Stimulated activated CD4-positive, alpha-beta T cell treated with anti-CD3 and anti-CD28 coated beads, Interleukin-1b, Interleukin-23, amount 100 ng/mL, for 24 hours (primary cell): ENCODE measurements at places on chromosomes 5 and 9.

DNA sequence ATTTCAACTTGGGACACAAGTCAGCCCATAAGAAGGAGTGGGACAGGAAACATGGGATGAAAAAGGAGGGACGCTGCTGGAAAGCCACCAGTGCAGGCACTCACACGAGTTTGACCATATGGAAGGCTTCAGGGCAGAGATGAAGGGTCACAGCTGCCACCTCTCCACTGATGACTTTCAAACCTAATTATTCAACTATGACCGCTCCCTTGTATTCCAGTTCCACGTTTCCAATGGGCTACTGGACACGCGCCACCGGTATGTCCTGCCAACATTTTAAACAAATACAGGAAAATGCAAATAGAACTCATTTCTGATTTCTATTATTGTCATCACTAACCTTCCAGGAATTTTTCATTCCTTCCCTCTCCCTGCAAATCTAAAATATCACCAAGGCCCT is 134.7 kb downstream of the SLC1A3 start:
- no peak for DNase-seq

DNA sequence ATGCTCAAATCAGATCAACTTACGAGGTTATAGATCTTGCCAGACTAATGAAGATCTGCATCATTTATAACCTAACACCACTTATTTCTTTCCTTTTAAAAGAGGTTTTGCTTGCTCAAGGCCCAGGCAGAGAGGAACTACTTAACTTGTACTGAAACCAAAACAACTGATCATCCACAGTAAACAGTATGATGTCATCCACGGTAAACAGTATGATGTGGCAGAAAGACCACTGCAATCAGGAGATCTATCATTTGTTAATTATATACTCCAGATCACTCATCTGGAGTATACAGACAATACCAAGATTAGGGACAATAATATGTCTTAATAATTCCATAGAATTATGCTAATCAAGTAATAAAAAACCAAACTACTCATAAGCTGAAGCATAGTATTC is 116.8 kb downstream of the ADAMTS6 start:
- no peak for DNase-seq

GRCh38 chr9:114776683-114777399 is 29.0 kb downstream of the TNFSF15 start:
- DNase-seq, result no peak

DNA sequence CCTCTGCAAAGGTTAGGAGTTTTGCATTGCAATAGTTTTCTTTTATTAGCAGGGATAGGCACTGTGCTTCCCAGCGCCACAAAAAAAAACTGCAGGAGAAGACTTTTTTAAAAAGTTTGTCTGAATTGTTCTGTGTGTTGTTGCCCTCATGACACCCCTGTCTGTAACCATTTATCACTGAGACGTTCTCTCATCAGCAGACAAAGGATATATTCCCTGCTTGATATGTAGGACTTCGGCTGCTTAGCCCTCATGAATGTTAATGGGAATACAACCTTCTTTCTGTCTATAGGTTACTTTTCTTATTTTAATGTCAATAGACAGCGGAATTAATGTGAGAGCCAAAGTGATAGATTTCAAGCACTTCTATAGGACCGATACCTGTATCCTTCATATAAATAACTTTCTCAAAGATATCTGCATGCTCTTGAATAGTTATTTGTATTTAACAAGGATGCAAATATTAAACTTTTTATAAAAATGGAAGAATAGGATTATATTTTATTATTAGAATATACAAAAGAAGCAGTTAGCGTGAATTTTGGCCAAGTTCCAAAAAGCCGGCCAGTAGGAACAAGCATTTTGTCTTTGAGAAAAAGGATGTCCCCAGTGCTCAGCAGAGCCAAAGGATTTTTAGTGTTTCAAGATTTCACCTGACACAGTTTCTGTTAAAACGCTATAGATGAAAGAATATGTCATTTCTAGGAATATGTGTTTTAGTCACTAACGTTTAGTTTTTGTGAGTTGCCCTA is 1.5 kb upstream of the LYSMD3 start:
- no peak for DNase-seq

DNA sequence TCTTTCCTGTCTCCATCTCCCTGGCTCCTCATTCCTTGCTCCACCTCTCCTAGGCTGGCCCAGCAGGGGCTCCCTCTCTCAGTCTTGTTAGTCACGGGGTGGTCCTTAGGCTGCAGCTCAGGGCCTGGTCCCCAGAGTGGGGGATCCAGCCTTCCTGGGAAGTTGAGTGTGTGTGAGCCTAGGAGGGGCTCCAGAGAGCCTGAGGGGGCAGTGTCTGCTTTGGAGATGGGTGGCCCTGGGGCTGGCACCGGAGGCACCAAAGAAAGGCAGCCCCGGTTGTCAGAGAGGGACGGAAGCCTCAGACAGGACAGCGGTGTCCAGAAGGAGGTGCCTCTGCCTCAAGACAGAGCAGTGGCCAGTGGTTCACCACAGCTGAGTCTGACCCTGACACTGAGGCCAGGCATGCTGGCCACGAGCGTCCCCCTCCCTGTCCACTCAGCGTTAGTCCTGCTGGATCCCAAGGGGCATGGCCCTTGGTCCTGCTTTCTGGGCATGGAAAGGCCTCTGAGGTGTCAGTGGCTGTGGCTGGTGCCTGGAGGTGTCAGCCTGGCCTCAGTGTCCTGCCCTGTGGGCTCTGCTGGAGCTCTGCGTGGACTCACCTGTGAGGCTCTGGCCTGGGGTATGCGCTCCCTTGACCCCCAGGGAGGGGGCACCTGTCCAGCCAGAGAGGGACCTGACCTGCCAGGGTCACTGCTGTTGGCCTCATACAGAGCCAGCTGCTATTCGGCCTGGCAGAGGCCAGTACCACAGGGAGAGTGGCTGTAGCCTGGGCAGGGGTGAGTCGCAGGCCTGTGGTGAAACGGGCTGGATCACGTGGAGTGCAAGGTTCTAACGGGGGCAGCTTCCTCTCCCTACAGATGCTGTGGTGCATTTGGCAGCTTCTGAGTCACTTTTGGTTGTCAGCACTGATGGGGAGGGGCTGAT is 130.6 kb downstream of the CACNA1B start:
- DNase-seq, result no peak

GRCh38 chr5:178431782-178432165 is 158.4 kb downstream of the COL23A1 start:
- no peak for DNase-seq

- no peak for DNase-seq
Observed at GRCh38 chr9:95481000-95481399, 35.8 kb downstream of the PTCH1 start.

GRCh38 chr9:87323928-87324327 is 173.7 kb upstream of the DAPK1 start:
- DNase-seq, result no peak

GRCh38 chr5:147466360-147466980 is 43.4 kb downstream of the DPYSL3 start:
- DNase-seq, result no peak

GRCh38 chr5:52481201-52481600 is 306.5 kb upstream of the ITGA1 start:
- DNase-seq, result no peak

DNA sequence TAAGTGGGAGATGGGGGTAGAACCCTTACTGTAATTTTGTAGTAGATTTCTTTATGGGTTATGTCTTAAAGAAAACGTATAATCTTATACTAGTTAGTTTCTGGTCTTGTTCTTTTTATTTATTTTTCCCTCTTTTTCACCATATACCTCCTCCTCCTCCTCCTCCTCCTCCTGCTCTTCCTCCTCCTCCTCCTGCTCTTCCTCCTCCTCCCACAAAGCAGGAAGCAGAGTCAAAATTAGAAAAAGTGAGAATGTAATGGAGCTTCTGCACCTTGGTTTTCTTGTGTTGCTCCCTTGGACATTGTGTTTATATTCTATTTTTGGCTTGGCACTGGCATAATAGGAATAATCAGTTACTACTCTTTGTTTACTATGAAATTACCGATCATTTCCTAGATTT is 4.5 kb downstream of the MACIR start:
- DNase-seq, result no peak

GRCh38 chr5:128673000-128673399 is 135.0 kb upstream of the FBN2 start:
- DNase-seq, result no peak

GRCh38 chr5:142568283-142568995 is 117.5 kb downstream of the FGF1 start:
- no peak for DNase-seq

- DNase-seq, result no peak
Observed at GRCh38 chr5:87002485-87002884, 265.2 kb upstream of the RASA1 start.

DNA sequence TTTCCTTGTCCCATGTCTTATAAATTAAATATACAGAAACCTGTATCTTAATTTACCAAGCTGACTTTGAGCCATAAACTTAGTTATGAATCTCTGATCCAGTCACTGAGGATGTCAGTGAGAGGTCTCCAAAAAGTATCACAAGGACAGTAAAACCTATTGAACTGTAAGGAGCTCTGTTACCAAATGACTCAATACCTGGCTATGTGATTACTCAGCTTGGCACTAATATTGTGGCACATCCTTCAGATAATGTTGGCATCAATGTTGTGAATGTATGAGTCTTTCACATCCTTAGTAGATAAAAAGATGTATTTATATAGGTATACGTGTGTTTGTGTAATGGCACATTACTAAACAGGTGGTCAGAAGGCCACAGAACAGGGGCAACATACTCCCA is 18.0 kb upstream of the CAPSL start:
- DNase-seq, result no peak

GRCh38 chr9:20294046-20294750 is 328.1 kb downstream of the MLLT3 start:
- DNase-seq, result no peak

DNA sequence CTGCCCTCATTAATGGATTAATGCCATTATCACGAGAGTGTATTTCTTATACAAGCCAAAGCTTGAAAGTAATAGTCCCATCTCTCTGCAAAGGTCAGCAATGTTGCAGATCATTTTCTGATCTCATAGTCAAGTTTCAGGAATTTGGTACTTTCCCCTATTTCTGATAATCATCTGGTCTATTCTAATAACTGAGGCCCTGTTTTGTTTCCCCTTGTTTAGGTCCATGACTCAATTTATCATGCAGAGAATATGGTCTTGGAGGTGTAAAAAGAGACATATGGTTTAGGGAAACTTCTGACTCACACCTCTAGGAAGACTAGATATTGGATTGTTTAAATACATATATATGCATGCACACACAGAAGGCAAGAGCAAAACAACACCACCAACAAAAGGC is 339.3 kb upstream of the NUDT12 start:
- no peak for DNase-seq

GRCh38 chr5:66621146-66621545 is 25.0 kb downstream of the MAST4 start:
- no peak for DNase-seq

GRCh38 chr9:5563886-5564285 is 53.6 kb downstream of the PDCD1LG2 start:
- DNase-seq, result no peak

DNA sequence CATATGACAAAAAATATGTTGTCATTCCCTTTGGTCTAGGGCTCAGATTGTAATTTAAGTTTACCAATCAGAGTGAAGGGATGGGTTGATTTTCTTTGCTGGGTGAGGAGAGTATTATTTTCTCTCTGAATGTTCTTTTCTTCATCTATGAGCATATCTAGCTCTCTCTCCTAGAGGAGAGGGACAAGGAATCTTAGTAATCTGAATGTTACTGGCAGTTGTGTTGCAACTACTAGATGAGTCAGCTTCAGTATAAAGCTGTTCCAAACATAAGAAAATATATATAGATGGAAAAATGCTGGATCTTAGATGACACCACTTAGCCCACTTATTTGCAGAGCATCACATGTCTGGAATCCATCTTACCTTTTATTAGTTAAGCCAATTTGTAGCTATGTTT is 259.3 kb downstream of the TUSC1 start:
- no peak for DNase-seq

GRCh38 chr5:77957931-77958521 is 181.9 kb upstream of the TBCA start:
- no peak for DNase-seq

DNA sequence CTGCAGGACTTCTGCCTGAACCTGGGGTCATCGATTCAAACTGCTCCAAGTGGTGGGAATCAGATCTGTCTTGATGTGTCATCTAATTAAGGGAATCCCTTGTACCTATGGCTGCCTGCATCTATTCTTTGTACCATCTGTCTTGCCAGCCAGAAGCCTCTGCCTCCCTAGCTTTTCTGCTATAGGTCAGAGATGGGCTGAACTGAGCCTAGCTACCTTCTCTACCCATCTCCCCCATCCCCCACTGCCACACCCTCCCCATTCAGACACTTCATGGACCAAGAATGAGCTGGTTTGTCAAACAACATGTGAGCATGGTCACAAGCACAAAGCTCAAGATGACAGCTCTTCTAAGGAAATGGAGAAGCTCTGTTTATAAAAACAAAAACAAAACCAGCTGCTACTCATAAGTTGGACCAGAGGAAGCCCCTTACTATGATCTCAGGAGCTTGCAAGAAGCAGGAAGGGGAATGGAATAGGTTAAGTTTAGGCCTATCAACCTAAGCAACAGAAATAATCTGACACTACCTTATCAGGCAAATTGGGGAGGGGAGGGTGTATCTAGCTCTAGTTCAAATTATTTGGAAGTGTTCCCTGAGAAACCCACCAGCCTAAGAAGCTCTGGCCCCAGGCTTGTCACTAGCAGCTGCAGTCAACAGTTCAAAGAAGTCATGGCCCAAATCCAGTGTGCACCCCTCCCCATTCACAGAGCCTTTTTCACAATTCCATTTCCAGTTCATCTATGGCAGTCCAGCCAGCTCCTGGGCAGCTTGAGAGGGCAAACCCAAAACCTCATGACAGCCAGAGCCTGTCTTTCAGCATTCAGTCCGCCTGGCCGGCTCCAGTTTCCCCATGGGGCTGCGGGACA is 29.9 kb downstream of the SKP1 start:
- no peak for DNase-seq

DNA sequence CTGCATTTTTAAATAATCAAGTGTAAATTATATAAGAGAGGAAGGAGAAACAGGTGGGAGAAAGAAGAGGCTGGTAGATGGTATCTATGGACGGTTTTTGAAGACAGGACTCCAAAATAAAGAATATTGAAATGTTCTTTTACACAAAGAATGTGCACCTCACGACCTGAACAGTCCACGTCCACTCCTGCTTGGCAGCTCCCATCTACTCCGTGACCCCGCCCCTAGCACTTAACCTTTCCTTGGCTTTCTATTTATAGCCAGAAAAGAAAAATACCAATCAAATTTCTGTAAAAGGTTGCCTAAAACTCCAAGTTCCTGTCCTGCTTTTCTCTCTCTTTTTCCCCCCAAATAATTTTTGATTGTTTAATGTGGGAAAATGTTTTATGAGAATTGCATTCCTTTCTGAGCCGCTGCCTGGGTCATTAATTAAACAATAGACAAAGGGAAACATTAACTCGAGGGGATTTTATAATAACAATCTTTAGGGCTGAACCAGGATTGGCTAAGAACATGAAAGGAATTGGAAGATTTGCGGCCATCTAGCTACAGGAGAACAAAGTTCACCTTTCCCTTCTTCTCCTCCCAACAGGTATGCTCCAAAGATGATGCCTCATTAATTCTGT is 173.6 kb upstream of the MAP3K1 start:
- DNase-seq, result no peak

- DNase-seq, result no peak
Observed at GRCh38 chr9:16816011-16816410, 54.5 kb downstream of the BNC2 start.
